ENCODE measurements at places on chromosomes 6 and 20. TPM values are rescaled to one million over a fixed set of nuclear protein-coding genes. Genes with fewer than 3 reads are reported as not detected.

DNA sequence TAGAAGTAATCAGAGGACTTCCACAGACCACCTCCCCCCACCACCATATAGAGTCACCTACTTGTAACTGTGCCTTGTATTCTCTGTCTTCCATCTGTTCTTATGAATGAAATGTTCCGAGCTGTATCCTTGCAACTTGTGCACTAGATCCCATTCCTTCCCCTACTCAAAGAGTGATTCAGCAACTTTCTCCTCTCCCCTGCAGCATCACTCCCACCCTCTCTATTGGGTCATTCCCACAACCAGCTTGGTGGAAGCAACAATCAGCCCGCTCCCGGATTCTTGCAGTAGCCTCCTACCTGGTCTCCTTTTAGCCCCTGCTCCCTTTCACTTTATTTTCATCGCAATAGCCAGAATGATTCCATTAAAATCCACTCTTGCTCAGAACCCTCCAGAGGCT, 34.9 kb upstream of the REV3L start:
- DNase-seq, result no peak

- no peak for DNase-seq
Measured at GRCh38 chr6:33730611-33731010, 16.1 kb downstream of the IP6K3 start.

DNA sequence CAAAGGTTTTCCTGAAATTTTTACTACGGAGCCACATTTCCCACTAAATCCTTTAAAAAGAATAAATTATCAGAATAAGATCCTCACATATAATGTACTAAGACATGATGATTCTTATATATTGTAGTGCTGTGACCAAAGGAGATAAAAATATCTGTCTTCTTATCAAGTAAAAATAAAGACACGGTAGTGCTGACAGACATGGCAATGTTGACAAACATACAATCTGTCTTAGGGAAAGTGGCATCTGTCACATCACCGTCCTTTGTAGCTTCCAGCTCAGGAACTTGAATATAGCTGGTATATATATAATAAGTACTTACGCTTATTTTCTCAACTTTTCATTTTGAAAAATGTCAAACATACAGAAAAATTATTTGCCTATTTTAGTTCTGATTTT, 66.8 kb downstream of the NUDT3 start:
- DNase-seq, result no peak

RAET1E gene
- not detected for total RNA-seq

ZSCAN23 gene
- total RNA-seq, result 1.9 TPM

- no peak for DNase-seq
Measured at GRCh38 chr20:41497186-41497895, 120.8 kb downstream of the CHD6 start.

MBOAT1 gene
- 6.8 TPM for total RNA-seq

SHLD1 gene
- total RNA-seq, result 5.3 TPM

DNA sequence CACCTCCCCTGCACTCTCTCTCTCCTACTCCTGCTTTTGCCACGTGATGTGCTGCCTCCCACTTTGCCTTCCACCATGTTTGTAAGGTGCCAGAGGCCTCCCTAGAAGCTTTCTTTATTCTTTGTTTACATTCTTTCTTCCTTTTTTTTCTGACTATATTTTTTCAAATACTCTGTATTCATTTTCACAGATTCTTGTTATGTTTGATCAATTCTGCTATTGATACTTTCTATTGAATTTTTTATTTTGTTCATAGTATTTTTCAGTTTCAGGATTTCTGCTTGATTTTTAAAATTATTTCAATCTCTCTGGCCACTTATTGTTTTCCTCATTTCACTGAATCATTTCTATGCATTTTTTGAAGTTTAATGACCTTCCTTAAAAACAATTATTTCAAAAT, 801.8 kb downstream of the GRIK2 start:
- no peak for DNase-seq

ANKRD66 gene
- total RNA-seq, result not detected

PRSS35 gene
- 4.7 TPM for total RNA-seq

OTOR gene
- total RNA-seq, result not detected

SMOC2 gene
- total RNA-seq, result 424 TPM

PI16 gene
- total RNA-seq, result 89.7 TPM

DNA sequence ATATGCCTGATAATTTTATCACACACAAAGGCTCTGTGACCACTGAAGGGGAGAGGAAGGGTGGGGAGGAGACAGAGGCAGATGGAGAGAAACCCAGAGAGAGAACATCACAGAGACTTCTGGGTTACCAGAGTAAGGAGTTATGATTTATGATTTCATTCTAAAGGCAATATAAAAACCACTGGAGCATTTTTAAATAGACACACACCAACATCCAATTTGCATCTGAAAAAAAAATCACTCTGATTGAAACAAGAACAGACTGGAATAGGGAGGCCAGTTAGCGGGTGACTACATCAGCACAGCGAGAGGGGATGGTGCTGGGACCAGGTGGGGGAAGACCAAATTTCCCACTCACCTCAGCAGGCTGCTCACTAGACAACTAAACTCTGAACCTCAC, 104.8 kb downstream of the AGPAT4 start:
- no peak for DNase-seq

KCNK16 gene
- total RNA-seq, result not detected

TBX18 gene
- 85.4 TPM for total RNA-seq

LSM14B gene
- total RNA-seq, result 11.4 TPM

- DNase-seq, result no peak
Measured at GRCh38 chr6:106252687-106253086, 72.9 kb downstream of the ATG5 start.

DNA sequence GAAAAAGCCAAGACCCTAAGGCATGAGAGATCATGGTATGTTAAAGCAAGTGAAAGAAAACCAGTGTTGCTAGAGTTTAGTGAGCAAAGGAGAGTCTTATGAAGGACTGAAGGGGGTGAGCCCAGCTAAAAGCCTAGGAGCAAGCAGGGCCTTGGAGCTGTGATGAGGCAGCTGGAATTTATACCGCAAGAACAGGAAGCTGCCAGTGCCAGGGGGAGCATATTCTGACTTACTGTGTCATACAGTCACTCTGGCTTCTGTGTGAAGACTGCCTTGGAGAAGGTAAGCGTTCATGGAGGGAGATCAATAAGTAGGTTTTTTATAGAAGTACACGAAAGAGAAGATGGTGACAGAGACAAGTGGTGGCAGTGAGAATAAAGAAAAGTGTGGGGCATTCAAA, 308.9 kb upstream of the THEMIS start:
- DNase-seq, result no peak

DNA sequence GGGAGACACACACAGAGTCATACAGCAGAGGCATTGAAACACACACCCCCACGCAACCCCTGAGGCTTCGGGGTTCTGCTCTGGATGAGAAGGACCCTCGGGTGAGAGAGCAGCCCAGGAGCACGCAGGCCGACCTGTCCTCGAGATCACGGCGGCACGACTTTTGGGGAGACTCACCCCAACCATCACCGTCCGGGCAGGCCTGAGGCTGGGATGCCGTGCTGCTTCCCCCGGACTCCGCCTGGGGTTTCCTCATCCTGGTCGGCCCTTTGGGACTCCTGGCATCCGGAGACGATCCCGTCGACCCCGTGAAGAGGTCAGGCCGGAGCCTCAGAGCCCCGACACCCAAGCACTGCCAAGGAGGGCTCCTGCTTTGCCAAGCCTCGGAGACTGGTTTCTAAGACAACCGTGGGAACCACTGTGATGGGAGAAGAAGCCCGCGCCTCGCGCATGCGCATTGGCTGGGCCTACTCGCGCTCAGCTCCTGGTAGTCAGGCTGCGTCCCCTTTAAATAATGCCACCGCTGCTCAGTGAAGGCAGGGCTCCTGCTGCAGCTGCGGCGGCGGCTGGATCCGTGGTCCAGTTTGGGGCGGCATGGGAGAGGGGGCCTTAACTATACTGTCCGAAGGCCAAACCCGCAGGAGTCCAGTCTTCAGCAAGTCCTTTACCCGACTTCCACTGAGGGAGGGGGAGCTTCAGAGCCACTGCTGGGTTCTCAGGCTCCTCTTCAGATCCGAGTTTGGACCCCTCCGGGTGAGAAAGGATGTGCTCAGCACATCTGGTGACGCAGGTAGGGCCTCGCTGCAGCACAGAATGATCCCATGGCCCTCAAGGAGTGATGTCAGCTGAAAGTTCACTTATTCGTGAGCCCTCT, 171.4 kb upstream of the ZNF337 start:
- no peak for DNase-seq

DNA sequence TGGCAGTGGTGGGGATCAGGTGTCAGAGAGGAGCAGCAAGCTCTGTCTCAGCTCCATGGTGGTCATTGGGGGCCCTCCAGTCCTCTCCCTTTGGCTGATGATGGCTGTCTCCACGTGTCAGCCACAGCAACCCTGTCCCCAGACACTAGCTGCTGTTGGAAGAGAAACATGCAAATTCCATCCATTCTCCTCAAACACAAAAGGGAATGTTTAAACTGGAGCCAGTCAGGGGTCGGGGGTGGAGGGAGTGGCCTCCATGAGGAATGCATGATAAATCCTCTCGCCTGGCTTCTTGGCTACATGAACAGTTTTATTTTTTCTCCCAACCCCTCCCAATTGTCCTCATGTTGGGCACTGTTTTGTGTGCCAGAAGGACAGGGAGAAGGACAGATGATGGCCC, 86.4 kb downstream of the EDN3 start:
- DNase-seq, result no peak

SLC22A16 gene
- total RNA-seq, result 3.8 TPM

SAPCD1 gene
- total RNA-seq, result not detected

DNA sequence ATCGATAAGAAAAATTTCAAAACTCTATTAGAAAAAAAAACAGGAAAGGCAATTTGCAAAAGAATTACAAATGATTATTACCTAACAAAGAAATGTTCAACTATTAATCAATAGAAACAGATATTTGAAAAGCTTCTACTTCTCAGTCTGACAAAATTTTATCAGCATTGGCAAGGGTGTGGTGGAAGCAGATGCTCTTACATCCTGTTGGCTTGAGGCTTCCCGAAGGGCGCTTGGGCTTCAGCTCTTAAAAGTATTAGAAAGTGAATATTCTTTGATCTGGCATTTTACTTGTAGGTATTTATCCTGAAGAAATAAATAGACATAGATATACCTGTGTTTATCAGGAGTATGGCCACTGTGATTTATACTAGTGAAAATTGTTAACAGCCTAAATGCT, 38.7 kb downstream of the SLC35D3 start:
- no peak for DNase-seq

- no peak for DNase-seq
Measured at GRCh38 chr20:48275286-48276020, 490.2 kb upstream of the SULF2 start.

EZR gene
- total RNA-seq, result 26.8 TPM

DNA sequence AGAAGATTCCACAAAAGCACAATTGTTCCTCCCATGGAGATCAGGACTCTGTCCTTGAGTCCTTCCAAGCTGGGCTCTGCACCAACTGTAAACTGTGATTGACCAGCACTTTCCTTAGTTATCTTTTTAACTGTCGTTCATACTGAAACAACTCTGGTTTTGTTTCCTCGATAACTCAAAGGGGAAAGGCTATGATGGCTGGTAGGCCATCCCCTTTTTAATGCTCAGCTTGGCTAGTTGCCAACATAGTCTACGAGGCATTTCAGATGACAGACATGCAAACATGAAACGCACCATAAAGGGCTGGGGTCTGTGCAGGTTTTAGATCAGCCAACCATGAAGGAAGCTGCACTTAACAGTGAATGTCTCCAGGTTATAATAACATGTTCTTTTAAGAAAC, 497.1 kb upstream of the ARID1B start:
- no peak for DNase-seq

- no peak for DNase-seq
Measured at GRCh38 chr6:96911751-96912150, 12.8 kb upstream of the KLHL32 start.

DNA sequence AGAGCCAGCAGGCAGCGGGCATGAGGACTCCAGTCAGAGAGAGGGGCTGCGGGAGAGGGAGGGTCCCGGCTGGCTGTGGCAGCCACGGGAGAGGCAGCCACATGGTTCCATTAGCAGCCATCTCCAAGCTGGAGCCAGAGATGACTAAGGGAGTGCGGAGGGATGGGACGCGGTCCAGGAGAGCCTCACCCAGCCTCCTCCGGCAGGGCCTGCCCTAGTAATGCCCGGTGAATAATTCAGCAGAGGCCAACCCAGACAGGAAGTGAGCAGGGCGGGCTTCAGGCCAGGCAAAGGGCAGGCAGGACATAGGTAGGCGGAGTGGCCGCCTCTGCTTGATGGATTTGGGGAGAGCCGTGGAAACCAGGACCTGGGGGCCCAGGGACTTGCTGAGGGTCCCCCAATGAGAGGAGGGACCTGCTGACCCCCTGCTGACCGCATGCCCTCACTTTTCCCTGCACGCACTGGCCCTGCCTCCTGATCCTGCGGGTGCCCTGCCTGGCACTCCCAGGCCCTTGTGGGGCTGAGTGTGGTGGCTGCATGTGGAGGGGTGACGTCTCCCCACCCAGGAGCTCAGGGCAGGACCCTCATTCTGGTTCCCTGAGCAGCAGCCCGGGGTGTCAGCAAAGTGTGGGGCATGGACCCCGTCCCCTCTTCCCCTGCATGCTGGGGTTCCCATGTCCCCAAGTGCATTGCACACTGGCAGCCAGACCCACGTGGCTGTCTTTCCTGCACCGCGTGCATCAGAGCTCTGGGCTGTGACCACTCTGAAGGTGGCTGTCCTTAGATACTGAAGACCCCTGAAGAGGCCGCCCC, 51.8 kb upstream of the SLCO4A1 start:
- DNase-seq, result no peak

GRCh38 chr6:33142501-33143070, 49.7 kb downstream of the COL11A2 start:
- no peak for DNase-seq

- DNase-seq, result no peak
Measured at GRCh38 chr6:140858381-140858971, 1274.2 kb upstream of the GJE1 start.

Data from thoracic aorta (tissue), 2 donors.